ENCODE measurements at places on chromosomes 5 and 9.

DNA sequence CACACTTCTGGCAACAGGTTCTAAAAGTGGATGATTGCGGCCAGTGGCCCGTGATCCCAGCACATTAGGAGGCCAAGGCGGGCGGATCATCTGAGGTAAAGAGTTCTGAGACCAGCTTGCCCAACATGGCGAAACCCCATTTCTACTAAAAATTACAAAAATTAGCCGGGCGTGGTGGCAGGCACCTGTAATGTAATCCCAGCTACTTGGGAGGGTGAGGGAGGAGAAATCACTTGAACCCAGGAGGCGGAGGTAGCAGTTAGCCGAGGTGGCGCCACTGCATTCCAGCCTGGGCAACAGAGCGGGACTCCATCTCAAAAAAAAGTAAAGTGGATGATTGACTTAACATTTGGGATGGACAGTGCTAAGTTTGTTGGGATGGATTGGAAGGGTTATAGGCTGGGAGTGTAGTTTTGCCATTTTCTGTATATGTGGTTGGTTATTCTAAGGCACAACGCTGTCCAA is 3.4 kb downstream of the MATR3 start:
- no peak for DNase-seq

DNA sequence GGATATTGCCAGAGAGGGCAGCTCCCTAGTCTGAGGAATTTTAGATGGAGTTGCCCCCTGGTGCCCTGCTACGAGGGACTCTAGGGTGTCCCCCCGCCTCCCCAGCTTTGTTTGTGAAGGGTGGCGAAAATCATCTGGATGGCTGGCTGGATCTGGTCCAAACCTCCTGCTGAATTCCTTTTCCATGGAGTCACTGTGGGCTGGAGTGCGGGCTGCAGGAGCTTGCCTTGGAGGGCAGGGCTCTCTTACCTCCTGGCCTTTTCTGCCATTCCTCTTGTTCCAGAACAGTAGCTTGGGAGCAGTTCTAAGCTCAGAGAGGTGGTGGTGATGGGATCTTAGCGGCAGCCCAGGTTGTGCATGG is 2.1 kb downstream of the SYNPO start:
- no peak for DNase-seq

DNA sequence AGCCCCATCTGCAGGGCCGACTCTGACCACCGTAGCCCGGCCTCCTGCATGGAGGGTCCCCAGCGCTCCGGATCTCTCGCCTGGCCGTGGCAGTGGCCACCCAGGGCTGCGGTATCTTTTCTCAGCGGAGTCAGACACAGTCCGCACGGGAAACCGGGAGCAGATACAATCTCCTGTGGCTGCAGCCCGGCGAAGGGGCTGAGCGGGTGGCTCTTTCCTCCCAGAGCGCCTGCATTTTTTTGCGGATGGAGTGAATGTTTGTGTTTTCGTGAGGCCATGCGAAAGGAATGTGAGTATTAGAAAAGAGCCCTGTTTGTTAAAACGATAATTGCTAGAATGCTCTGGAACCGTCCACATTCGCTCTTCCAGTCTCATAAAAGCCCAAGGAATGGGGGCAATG is 53.4 kb upstream of the PTCH1 start:
- DNase-seq, result no peak

DNA sequence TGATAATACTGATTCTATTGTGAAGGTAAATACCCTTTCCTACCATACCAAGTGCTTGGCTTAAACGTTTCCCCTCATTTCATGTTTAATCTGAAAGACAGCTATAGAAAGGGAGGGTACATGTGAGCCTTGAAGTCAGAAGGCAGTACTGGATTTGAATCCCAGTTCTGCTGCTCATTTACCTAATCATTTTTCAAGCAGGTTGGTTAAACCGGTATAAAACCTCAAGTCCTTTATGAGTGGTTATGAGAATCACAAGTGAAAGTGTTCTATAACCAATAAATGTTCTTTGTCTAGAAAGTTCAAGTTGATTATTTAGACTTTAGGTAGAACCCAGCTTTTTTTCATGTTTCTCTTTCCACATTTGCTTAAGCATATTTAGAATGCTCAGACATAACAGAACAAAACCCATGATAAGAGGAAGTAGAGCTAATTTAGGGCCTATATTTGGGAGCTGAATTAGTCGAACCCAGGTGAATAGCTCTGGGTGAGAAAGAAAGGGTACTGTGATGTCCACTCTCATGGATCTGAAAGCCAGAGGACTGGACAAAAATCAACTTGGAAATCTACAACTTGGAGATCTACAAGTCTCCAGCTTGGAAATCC is 29.7 kb upstream of the F2RL2 start:
- no peak for DNase-seq

DNA sequence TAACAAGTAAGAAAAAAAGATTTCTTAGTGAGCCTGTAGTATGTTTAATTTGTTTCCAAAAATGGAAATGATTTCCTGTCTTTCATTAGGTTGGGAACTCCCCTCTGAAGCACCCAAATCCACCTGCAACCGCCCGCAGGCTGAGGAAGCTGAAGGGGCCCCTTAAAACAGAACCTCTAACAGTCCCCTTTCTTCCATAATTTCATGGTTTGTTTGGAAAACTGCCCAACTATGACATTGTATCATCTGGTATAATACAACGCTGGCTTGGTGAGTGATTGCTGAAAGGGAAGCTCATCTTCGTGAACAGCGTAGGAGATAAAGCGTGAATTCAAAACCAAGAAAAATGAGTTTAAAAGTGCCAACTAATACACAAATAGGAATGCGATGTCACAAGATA is 215.5 kb downstream of the FSTL4 start:
- no peak for DNase-seq

DNA sequence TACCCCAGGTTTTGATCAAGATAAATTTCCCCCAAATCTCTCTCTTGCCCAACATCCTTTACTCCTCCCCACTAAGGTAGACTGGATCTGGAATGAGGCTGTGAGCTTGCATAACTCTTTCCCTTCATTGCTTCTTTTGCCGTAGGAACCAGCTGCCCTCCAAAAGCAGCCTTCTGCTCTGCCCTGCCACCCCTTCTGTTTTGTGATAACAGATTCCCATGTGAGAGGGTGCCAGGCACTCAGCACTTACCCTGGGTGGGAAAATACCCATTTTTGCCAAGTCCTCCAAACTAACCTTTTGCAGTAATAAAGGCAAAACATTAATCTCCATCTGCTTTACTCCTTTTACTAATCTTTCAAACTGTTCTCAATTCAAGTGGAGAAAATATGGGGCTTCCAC is 182.6 kb downstream of the ASTN2 start:
- DNase-seq, result no peak

DNA sequence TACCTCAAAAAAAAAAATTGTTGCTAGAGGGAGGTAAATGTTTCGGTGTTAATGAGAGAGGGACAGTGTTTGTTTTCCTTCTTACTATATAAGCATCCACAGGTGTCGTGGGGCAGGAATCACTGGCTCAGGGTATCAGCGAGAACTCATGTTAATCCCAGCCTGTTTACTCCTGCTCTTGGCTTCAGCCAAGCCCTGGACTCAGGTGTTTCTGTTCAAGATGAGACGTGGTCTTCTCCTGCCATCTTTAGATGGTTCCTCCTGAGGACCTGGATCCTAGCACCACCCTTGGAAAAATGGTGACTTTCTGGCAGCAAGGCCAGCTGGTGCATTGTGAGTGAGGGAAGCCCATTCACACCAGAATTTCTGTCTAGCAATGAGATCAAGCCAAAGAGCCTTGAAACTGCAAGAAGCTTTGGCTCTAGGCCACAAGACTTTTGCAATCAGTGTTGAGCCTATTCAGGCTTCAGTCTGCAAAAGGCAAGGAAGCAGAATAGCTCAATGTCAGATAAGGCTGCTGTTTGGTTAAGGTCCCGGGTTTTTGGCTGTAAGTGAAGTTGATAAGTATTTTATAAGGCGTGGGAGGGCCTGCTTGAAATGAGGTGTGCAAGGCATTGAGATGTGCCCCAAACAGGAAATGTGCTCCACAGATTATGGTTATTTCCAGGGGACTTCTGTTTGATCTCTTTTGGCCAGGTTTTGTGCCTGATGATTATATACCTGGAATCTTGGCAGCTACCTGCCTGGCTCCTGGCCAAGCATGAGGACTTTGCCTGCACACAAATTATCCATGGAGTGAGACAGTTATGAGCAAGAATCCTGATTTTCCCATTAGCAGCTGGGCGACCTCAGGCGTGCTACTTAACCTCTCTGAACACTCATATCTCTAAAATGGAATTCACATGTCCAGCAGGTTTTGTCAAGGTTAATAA is 99.8 kb downstream of the TENT4A start:
- DNase-seq, result no peak

DNA sequence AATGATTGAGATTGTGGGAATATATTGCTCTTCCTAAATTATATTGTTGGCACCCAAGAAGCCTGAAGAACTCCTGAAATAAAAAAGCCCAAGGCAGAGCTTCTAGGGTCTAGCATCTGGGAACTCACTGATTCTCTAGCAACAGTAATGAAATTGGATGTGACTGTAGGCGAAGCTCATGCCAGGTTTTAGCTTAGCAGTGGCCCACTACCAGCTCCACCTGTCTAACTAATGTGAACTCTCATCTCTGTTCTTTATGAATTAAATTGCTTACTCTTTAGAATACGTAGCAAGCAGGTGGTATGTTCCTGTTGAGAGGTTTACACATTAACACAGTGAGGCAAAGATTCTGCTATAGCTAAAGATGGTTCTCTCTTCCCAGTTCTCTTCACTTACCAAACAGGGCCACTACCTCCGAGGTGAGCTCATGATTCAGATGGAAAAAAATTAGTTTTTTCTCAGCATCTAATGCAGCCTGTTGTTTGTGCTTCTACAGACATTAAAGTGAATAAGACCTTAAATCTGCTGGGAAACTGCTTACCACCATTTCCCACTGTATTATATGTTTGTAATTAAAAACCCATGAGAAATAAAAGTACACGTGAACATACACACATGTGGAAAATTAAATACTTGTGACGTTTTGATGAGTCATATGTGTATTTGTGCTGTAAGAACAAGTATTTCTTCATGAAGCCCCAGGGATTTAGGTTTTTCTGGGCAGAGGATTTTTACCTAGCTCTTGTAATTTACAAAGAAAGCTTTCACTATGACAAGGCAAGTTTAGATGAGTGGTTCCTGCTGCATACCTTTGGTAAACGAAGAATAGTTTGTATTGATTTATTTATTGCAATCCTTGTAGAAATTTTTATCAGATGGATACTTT is 360.1 kb downstream of the KDM4C start:
- no peak for DNase-seq

DNA sequence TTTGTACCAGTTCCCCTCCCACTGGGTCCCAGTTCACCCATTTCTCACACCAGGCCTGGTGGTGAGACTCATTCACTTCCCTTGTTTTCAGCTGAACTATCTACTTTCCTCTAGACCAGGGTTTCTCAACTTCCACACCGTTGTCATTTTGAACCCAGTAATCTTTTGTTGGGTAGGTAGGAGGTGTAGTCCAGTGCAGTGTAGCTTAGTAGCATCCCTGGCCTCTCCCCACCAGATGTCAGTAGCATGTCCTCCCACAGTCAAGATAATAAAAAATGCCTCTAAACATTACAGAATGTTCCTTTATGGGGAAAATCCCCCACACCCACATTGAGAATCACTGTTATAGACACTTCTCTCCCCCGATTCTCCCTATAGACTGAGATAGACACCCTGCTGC is 299.1 kb downstream of the EPB41L4A start:
- DNase-seq, result no peak

All from CMK (cell line).